ENCODE measurements at places on chromosomes 2 and 18.

DNA sequence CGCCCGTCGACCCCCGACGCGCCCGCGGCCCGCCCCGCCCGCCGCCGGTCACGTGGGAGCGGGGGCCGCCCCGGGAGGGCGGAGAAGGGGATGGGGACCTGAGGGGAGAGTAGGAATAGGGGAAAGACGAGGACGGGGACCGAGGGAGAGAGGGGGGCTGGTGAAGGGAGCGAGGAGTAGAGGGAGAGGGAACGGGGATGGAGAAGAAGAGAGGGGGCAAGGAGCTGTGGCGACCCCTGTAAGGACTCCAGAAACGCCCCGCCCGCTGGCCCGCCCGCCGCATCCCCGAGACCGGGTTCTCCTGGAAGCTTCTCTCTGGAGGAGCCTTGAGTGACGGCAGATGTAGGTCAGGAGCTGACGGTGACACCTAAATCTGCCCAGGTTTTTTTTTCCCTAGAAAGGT is 615 bp downstream of the ADNP2 start:
- DNase-seq = peak; percentile 61

- no peak for DNase-seq
Measured at GRCh38 chr2:117738991-117739839, 75.3 kb upstream of the DDX18 start.

GRCh38 chr2:198545411-198545810 is 741.0 kb downstream of the PLCL1 start:
- no peak for DNase-seq

GRCh38 chr2:75222527-75222926 is 23.2 kb upstream of the TACR1 start:
- no peak for DNase-seq

GRCh38 chr2:172440795-172441194 is 13.4 kb downstream of the ITGA6 start:
- DNase-seq = no peak

Measured in right hindlimb (tissue), 1 donor.